ENCODE measurements at places on chromosomes 7 and 10. TPM values are rescaled to one million over a fixed set of nuclear protein-coding genes. Genes with fewer than 3 reads are reported as not detected.

DNA sequence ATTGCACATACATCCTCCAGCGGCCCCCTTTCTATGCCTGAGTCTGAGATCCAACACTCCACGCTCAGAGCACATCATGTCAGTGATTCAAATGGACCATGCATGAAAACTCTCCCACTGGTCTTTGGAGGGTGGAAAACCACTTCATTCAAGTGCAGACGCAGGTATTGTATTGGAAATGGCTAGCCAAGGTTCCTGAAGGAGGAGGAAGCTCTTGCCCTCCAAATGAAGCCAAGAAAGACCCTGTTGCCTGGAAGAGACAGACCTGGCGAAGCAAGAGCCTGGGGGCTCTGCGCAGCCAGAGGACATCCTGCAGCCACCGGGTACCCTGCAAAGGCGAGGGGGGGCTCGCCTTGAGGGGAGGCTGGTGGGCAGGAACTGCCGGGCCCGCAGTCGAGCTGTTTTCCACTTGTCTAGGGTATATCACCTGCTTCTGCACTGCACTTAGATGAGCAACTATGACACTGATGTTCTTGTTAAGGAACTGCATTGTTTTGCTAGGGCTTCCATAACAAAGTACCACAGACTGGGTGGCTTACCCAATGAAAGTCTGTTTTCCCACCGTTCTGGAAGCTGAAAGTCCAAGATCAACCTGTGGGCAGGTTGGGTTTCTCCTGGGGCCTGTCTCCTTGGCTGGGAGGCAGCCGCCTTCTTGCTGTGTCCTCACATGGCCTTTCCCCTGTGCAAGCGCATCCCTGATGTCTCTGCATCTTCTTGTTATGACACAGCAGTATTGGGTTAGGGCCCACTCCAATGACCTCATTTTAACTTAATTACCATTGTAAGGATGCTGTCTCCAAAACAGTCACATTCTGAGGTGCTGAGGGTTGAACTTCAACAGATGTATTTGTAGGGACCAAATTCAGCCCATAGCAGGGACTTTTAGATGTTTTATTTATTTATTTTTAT is 233.4 kb downstream of the ARHGAP12 start:
- DNase-seq, result no peak

DNA sequence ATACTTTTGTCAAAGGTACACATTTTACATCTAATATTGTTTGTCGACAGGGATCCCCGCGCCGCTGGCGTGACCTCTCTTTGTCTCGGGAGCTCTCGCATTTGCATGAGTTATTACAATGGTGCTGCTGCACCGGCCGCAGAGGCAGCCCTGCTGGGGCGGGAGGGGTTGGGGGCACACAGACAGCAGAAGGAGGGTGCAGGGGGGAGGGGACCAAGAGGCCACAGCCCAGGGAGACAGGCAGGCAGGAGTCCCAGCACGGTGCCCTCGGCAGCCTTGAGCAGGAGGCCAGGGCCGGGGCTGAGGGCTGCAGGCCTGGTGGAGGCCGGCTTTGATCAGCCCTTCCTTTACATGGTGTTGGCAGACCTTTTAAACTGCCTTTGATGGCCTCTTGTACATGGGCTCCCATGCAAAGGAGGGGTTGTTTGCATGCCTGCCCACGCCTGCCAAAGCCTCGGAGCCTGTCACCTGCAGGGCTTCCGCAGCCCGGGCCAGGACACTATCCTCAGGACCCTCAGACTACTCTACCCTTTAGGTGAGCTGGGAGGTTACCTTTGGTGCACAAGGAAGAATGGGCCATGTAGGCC is 95.5 kb downstream of the EBF3 start:
- no peak for DNase-seq

DNA sequence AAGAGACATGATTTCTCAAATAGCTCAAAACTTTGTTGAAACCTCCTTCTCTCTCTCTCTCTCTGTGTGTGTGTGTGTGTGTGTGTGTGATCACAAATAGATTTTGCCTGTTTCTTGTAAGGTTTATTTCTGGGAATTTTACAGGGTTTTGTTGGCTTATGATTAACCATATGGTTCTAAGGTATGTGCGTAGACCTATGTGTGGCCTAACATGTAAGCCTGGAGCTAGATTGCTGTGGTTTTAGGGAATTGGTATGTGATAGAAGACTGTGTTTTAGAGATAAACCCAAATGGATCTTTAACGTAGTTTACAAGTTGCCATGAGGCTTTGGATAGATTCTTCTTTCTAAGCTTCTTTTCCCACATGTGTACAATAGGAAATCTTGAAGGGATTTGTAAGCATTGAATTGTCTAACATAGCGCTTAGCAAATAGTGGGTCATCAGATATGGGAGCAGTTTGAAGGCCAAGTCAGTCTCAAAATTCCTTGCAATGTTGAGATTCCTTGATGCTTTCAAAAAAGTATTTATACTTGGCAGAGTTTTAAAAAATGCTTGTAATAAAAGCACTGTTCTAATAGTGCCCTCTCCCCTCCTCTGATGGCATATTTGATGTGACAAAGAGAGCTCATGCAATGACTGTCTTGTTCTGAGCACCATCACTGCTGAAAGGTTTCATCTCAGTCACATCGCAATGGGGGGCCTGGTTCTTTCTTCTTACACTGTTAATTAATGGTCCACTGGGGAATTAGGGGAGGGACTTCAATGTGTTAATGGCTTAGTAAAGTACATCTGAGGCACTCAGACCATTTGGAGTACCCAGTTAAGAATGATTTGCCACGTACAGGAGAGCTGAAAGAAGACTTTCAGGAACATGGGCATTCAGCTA is 118.2 kb downstream of the SNX10 start:
- DNase-seq, result no peak

DNA sequence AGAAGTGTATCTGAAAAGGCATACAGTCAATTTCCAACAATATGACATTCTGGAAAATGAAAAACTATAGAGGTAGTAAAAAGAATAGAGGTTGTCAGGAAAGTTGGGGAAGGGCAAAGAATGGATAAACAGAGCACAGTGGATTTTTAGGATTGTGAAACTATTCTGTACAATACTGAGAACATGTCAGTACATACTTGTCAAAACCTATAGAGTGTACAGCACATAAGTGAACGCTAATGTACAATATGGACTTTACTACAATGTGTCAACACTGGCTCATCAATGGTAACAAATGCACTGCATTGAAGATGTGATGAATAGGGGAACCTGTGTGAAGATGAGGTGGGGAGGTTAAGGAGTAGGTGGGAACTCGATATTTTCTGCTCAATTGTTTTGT is 483.0 kb upstream of the PFKP start:
- no peak for DNase-seq

The NKX1-2 gene
- 0.06 TPM for total RNA-seq

- no peak for DNase-seq
These were observed 46.3 kb downstream of the CUL2 start for GRCh38 chr10:35043796-35044344.

Data from G401 (cell line).